Peyer's patch (tissue), 4 donors: ENCODE measurements at places on chromosomes 4 and X. TPM values are rescaled to one million over a fixed set of nuclear protein-coding genes. Genes with fewer than 3 reads are reported as not detected.

GRCh38 chrX:39356119-39356807 is 555.0 kb downstream of the MID1IP1 start:
- no peaks in the 10 kb centered on the region for H3K36me3 ChIP-seq
- H3K27me3 ChIP-seq: no peaks in the 10 kb centered on the region
- no peak overlapping the region for H3K27ac ChIP-seq
- H3K4me3 ChIP-seq: no peak overlapping the region

- no peak overlapping the region for H3K27ac ChIP-seq
- peak; percentile 47 for DNase-seq
- no peaks in the 10 kb centered on the region for H3K4me1 ChIP-seq
- no peak overlapping the region for H3K4me3 ChIP-seq
- H3K27me3 ChIP-seq: no peaks in the 10 kb centered on the region
These were observed 171.8 kb downstream of the HNRNPD start for GRCh38 chr4:82201805-82202641.

SSX7 gene
- not detected for total RNA-seq

FGFRL1 gene
- 27.7 TPM for total RNA-seq

PQBP1 gene
- 86.6 TPM for total RNA-seq

DNA sequence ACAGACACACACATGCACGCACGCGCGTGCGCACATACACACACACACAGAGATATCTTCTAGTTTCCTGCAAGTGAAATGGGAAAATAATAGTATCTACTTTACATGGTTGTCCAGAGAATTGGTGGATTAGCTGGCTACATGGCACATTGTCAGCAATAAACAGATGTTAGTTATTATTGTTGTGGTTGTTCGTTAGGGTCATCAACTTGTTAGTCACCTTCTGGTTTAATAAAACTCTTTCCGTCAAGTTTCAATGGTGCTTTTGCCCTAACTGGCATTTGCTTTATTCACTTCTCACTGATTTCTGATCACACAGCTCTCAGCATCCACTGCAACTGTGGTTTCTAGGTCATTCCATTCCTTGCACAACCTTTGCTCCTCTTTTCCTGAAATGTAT is 25.4 kb upstream of the RASL11B start:
- no peak overlapping the region for H3K4me3 ChIP-seq
- H3K27me3 ChIP-seq: no peaks in the 10 kb centered on the region
- H3K4me1 ChIP-seq: no peaks in the 10 kb centered on the region
- H3K36me3 ChIP-seq: no peaks in the 10 kb centered on the region
- DNase-seq: no peak
- H3K27ac ChIP-seq: no peak overlapping the region

GRCh38 chrX:33725535-33726210 is 406.4 kb downstream of the FAM47A start:
- no peaks in the 10 kb centered on the region for H3K4me1 ChIP-seq
- peak overlapping the region; percentile 36 for H3K4me3 ChIP-seq
- no peak for DNase-seq
- no peaks in the 10 kb centered on the region for H3K36me3 ChIP-seq
- H3K27ac ChIP-seq: peak overlapping the region; percentile 50

SUPT20HL2 gene
- not detected for total RNA-seq

DNA sequence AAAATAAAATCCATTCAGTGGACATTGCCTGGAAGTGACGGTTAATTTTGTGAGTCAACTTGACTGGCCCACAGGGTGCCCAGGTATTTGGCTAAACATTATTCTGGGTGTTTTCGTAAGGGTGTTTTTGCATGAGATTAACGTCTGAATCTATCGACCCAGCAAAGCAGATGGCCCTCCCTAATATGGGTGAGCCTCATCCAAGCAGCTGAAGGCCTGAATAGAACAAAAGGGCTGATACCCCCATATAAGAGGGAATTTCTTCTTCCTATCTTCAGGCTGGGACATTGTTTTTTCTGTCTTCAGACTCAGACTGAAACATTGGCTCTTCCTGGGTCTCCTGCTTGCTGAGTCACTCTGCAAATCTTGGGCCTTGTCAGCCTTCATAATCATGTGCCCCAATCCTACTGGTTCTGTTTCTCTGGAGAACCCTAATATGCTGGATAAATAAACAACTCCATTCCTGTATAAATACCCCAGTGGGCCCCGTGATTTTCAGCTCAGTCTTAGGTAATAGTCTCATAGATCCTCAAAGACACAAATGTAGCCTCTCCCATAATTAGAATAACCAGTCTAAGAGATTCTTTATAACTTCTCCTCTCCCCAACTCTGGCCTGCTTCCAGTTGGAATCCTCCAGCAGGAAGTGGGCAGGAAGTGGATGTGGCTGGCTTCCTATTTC is 33.1 kb upstream of the DDX3X start:
- no peak overlapping the region for H3K4me3 ChIP-seq
- no peaks in the 10 kb centered on the region for H3K27me3 ChIP-seq
- no peak overlapping the region for H3K27ac ChIP-seq

ARHGEF6 gene
- 3.8 TPM for total RNA-seq

TIMM8A gene
- 11.6 TPM for total RNA-seq

C4orf51 gene
- total RNA-seq: not detected

DNA sequence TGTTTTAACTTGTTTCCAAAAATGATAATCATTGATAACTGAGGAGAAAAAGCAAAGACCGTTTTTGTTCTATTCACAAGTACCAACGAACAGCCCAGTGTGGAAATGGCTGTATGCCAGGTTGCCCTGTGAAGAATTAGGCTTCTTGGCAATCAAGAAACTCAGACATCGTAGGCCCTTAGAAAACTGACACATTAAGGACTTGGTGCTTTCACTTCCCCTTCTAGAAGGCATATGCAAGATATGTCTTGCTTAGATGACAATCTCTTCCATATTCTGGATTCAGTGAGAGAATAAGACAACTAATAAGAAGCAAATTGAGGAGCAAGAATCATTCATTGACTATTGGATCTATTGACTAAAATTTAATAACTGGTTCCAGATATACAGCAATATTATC is 56.6 kb downstream of the ANAPC10 start:
- no peak overlapping the region for H3K27ac ChIP-seq
- no peaks in the 10 kb centered on the region for H3K27me3 ChIP-seq
- no peaks in the 10 kb centered on the region for H3K4me1 ChIP-seq
- DNase-seq: no peak
- H3K36me3 ChIP-seq: no peaks in the 10 kb centered on the region

GRCh38 chrX:70016513-70016912 is 33.2 kb downstream of the AWAT2 start:
- H3K4me3 ChIP-seq: no peak overlapping the region
- no peak for DNase-seq
- H3K36me3 ChIP-seq: no peaks in the 10 kb centered on the region
- no peaks in the 10 kb centered on the region for H3K27me3 ChIP-seq

TMEM255A gene
- total RNA-seq: not detected

DNA sequence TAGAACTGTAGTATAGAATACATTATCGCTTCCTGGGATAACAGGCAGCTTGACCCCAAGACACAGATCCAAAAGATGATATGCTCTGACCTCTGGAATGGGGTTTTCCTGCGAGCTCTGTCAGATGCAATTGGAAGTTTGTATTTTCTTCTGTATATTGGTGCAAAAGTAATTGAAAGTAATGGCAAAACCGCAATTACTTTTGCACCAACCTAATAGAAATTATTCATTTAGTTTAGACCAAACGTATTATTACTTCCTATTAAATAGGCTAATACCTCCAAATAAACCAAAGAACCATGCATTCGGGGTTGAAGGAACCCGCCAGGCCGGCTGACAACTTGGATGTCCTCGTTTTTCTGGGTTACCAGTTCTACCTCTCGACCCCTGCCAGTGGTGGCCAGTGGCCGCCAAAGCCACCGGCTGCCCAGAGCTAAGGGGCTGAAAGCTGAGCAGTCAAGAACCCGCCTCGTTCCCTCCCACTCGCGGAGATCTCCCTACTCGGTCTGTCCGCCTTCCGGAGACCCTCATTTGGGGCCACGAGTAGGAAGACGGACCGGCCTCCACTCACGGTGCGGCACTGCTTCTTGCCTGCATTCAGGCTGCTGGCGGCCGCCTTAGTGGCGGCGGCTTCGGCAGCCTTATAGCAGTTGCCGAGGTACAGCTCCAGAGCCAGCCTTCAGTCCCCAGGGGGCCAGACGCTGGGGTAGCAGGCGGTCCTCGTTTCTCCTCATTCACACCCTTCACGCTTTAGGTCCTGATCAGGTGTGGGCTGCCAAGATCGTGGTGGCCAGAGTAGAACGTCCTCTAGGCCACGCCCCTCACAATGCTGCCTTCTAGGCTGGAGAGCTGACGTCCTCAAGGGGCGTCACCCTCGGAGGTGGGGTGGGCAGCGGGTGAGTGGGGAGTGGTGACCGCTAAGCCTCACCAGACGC is 121.9 kb downstream of the RBMX2 start:
- no peak overlapping the region for H3K27ac ChIP-seq
- no peaks in the 10 kb centered on the region for H3K27me3 ChIP-seq
- DNase-seq: no peak

IQCM gene
- total RNA-seq: not detected

TMPRSS11D gene
- total RNA-seq: not detected

GRCh38 chr4:42148425-42148824 is 4.0 kb downstream of the BEND4 start:
- H3K27me3 ChIP-seq: peaks cover 21% of the 10 kb centered on the region
- no peak for DNase-seq
- H3K4me1 ChIP-seq: no peaks in the 10 kb centered on the region
- H3K27ac ChIP-seq: no peak overlapping the region

GRCh38 chrX:39301036-39301435 is 499.8 kb downstream of the MID1IP1 start:
- H3K27me3 ChIP-seq: no peaks in the 10 kb centered on the region
- H3K4me1 ChIP-seq: no peaks in the 10 kb centered on the region
- H3K27ac ChIP-seq: no peak overlapping the region
- no peaks in the 10 kb centered on the region for H3K36me3 ChIP-seq
- DNase-seq: no peak

DNA sequence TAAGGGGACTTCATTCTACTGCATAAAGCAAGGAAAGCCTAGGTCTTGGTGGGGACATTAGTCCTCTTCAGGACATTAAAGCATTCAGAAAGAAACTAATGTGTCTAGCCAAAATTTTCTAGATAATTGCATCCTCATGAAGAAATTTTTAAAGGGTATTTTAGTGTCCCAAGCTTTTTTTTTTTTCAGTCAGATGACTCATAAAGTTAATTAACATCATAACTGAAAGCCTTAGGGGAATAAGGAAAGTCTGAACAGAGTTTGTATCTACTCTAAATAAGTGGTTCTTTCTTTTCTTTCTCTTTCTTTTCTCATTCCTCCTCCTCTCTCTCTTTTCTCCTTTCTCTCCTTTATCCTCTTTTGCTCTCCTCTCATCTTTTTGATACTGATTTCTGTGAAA is 202.4 kb downstream of the ADAMTS3 start:
- DNase-seq: no peak
- no peaks in the 10 kb centered on the region for H3K4me1 ChIP-seq
- no peak overlapping the region for H3K27ac ChIP-seq
- H3K4me3 ChIP-seq: no peak overlapping the region
- H3K36me3 ChIP-seq: no peaks in the 10 kb centered on the region

- no peak overlapping the region for H3K4me3 ChIP-seq
- no peaks in the 10 kb centered on the region for H3K4me1 ChIP-seq
These were observed 37.3 kb upstream of the C1QTNF7 start for GRCh38 chr4:15390494-15390893.

DNA sequence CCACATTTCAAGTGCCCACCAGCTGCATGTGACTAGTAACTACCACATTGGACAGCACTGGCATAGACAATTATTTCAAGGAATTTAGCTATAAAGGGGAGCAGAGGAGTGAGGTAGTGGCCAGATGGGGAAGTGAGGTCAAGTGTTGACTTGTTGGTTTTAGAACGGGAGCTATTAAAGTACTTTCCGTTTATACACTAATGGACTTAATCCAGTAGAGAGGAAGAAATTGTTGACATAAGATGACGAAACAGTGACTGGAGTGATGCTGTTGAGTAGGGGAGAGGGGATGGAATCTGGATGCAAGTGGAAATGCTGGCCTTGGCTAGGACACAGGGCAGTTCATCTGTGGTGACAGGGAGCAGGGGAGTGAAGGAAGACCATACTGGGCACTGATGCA is 154.4 kb downstream of the AMMECR1 start:
- H3K27ac ChIP-seq: no peak overlapping the region
- no peak for DNase-seq
- no peaks in the 10 kb centered on the region for H3K4me1 ChIP-seq
- no peak overlapping the region for H3K4me3 ChIP-seq
- no peaks in the 10 kb centered on the region for H3K27me3 ChIP-seq
- H3K36me3 ChIP-seq: no peaks in the 10 kb centered on the region

DNA sequence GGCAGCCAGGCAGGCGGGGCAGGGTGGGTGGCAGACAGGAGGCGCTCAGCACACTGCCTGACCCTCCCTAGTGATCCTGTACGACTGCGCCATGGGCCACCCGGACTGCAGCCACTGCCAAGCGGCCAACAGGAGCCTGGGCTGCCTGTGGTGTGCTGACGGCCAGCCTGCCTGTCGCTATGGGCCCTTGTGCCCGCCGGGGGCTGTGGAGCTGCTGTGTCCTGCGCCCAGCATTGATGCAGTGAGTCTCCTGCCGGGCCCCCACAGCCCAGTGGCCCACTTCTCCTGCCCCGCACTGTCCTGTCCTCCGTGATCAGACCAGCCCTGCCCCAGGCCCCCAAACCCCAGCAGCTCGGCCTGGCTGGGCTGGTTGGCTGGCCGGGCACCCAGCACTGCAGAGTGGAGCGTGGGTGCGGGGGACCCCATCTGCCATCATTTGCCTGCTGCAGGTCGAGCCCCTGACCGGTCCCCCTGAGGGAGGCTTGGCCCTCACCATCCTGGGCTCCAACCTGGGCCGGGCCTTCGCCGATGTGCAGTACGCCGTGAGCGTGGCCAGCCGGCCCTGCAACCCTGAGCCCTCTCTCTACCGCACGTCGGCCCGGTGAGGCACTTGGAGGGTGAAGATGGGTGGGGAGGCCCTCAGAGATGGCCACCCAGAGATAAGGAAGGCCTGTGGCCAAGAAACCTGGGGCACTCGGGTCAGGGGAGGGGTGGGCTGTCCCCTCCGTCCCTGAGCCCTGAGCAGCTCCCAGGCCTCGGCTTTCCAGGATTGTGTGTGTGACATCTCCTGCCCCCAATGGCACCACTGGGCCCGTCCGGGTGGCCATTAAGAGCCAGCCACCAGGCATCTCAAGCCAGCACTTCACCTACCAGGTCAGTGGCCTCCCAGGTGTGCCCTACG is 7.6 kb downstream of the PLXNB3 start:
- H3K27ac ChIP-seq: no peak overlapping the region
- no peaks in the 10 kb centered on the region for H3K4me1 ChIP-seq
- no peak overlapping the region for H3K4me3 ChIP-seq
- no peaks in the 10 kb centered on the region for H3K27me3 ChIP-seq

GPRIN3 gene
- 13.1 TPM for total RNA-seq

DNA sequence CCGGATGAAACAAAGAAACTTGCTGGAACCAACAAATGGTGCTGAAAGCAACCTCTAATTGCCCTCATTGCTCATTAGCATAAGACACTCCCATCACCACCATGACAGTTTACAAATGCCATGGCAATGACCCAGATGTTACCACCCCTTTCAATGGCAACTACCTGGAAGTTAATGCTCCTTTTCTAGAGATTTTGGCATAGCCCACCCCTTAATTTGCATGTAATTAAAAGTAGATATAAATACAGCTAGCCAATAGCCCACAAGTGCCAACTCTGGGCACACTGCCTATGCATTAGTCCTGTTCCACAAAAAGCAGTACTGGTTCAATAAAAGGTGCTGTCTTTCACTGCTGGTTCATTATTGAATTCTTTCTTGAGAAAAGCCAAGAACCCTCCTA is 410.3 kb upstream of the PPP1R2C start:
- no peak for DNase-seq
- no peak overlapping the region for H3K27ac ChIP-seq
- H3K36me3 ChIP-seq: no peaks in the 10 kb centered on the region
- no peaks in the 10 kb centered on the region for H3K4me1 ChIP-seq
- H3K4me3 ChIP-seq: no peak overlapping the region
